Heart left ventricle (tissue), 16 donors: ENCODE measurements at places on chromosomes 2 and 18.

GRCh38 chr2:147520817-147521216 is 324.0 kb upstream of the ACVR2A start:
- DNase-seq, result no peak
- no peak overlapping the region for H3K4me3 ChIP-seq
- no peaks in the 10 kb centered on the region for H3K4me1 ChIP-seq
- no peaks in the 10 kb centered on the region for H3K36me3 ChIP-seq
- H3K27me3 ChIP-seq, result no peaks in the 10 kb centered on the region
- no peak overlapping the region for H3K27ac ChIP-seq

DNA sequence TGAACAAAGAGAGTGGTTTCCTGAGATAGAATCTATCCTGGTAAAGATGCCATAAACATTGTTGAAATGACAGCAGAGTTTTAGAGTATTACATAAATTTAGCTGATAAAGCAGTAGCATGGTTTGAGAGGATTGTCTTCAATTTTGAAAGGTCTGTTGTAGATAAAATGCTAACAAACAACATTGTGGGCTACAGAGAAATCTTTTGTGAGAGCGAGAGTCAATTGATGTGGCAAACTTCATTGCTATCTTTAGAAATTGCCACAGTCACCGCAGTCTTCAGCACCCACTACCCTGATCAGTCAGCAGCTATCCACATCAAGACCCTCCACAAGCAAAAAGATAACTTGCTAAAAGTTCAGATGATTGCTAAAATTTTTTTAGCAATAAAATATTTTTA is 17.5 kb downstream of the VRK2 start:
- H3K4me1 ChIP-seq, result no peaks in the 10 kb centered on the region
- H3K36me3 ChIP-seq, result no peaks in the 10 kb centered on the region
- H3K27ac ChIP-seq, result no peak overlapping the region
- no peak overlapping the region for H3K4me3 ChIP-seq
- no peak for DNase-seq
- no peaks in the 10 kb centered on the region for H3K27me3 ChIP-seq

GRCh38 chr2:136131484-136131960 is 13.6 kb upstream of the CXCR4 start:
- H3K27me3 ChIP-seq, result no peaks in the 10 kb centered on the region
- H3K27ac ChIP-seq, result no peak overlapping the region
- no peaks in the 10 kb centered on the region for H3K4me1 ChIP-seq
- DNase-seq, result no peak

- H3K27ac ChIP-seq, result no peak overlapping the region
- DNase-seq, result no peak
- H3K36me3 ChIP-seq, result no peaks in the 10 kb centered on the region
Measured at GRCh38 chr2:223069988-223070387, 18.0 kb downstream of the KCNE4 start.

DNA sequence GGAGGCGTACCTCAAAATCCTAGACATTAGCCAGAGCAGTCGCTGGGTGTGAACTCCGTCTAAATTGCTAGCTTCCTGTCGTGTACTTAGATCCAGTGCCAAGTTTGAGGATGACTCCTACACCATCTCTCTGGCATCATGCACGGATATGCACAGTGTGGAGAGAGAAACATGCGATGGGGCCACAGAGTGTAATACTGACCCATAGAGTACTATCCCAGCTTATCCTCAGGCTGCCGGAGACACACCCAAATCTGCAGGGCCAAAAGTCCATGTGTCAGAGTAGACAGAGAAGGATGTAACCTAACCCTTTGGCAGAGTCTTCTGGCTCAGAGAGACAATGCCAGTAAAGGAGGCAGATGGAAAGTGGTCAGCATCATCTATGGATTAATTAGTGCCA is 84.2 kb downstream of the ARL4C start:
- no peaks in the 10 kb centered on the region for H3K27me3 ChIP-seq
- H3K27ac ChIP-seq, result no peak overlapping the region
- H3K4me3 ChIP-seq, result no peak overlapping the region
- DNase-seq, result no peak
- no peaks in the 10 kb centered on the region for H3K36me3 ChIP-seq

DNA sequence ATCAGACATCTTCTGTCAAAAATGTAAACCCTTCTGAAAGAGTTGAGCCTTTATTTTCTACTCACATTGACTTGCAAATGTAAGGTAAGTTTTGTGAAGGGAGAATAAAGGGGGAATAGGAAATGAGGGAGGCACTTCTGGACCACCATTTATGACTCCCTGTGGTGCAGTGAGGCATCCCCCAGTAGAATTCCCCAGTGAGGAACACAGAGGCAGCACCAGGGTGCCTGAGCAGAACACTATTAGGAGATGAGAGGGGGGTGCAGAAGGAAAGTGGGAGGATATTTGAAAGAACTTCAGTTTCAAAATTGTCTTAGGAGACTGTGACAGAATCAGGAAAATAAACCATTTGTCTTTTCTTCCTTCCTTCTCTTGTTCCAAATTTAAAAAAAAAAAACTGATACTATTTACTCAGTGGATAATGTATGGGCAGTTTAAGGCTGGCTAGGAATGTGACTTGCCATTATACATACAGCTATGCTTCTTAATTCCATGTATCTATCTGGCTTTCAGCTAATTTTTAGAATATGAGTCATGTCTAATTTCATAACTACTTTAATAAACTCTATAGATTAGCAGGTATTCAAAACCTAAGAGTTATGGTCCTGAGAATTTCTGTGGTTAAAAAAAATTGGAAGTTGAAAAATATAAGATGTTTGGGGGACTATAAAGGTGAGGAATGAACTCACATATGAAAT is 478.1 kb upstream of the CHAC2 start:
- no peaks in the 10 kb centered on the region for H3K36me3 ChIP-seq
- no peak overlapping the region for H3K27ac ChIP-seq
- no peak overlapping the region for H3K4me3 ChIP-seq
- DNase-seq, result no peak
- no peaks in the 10 kb centered on the region for H3K4me1 ChIP-seq

DNA sequence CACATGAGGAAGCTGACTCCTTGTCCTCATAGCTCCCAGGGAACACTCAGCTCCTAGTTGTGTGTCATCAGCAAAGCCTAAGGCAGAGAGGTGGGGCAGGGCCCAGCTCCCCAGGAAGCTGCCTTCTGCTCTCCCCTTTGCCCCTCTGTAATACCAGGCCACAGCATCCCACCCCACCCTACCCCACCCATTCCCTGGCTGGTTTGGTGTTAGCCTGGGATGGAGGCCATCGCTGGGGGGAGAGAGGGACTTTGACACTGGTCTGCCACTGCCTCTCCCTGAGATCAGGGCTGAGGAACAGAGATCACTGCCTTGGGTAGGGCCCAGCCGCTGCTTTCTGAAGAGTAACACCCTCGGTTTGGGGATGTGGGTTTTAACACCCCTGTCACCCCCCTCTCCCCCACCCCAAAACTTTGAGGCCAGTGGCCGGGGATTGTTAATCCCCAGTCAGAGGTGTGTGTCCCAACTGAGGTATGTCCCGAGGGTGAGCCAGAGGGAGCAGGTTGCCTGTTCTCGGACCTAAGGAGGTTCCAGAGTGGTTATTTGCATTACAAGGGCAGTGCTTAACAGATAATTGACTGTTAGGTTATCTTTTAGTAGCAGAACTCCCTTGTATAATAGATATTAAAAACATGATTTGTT is 41.4 kb downstream of the TET3 start:
- no peaks in the 10 kb centered on the region for H3K27me3 ChIP-seq
- H3K36me3 ChIP-seq, result no peaks in the 10 kb centered on the region
- DNase-seq, result no peak
- no peak overlapping the region for H3K4me3 ChIP-seq
- H3K4me1 ChIP-seq, result peaks cover 21% of the 10 kb centered on the region

DNA sequence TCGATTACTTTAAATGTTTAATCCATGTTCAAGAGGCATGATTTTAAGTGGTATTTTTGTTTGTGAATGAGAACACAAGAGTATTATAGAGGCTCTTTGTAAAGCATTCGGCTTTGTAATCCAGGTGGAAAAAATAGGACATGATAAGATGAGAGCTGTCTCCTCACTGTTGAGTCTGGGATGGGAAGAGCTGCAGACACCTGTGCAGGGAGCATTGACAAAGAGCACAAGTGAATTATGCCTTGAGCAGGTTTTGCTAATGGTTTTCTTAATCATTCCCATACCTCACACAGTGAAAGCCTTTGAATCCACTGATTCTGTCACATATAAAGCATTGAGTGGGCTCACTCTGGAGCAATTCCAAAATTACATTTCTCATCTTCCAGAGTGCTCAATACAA is 9.6 kb downstream of the COL6A3 start:
- no peaks in the 10 kb centered on the region for H3K36me3 ChIP-seq
- no peaks in the 10 kb centered on the region for H3K27me3 ChIP-seq
- no peak for DNase-seq
- no peak overlapping the region for H3K4me3 ChIP-seq
- no peaks in the 10 kb centered on the region for H3K4me1 ChIP-seq
- H3K27ac ChIP-seq, result no peak overlapping the region

DNA sequence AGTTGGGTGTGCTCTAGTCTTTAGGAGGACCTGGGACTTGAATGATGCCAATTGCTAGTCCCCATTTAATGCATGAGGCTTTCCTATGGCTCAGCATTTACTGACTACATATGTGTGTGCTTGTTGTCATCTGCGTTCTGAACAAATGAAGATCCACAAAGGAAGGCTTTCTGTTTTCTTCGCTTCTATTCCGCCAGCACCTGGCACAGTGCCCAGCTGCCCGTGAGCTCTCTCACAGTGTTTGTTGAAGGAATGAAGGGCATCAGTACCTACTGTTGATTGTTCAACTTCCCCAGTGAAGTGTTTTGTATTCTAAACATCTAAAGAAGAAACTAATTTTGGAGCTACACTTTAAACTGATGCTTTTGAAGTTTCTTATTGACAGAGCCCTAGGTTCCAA is 122.4 kb upstream of the LINC00305 start:
- H3K36me3 ChIP-seq, result no peaks in the 10 kb centered on the region
- no peak overlapping the region for H3K4me3 ChIP-seq
- no peak for DNase-seq
- no peaks in the 10 kb centered on the region for H3K27me3 ChIP-seq
- no peaks in the 10 kb centered on the region for H3K4me1 ChIP-seq

- no peak for DNase-seq
- no peaks in the 10 kb centered on the region for H3K27me3 ChIP-seq
- no peaks in the 10 kb centered on the region for H3K36me3 ChIP-seq
- H3K4me3 ChIP-seq, result no peak overlapping the region
- peaks cover 6% of the 10 kb centered on the region for H3K4me1 ChIP-seq
Measured at GRCh38 chr2:133599211-133599803, 31.0 kb upstream of the NCKAP5 start.
